ENCODE measurements at places on chromosomes 12 and 14.

DNA sequence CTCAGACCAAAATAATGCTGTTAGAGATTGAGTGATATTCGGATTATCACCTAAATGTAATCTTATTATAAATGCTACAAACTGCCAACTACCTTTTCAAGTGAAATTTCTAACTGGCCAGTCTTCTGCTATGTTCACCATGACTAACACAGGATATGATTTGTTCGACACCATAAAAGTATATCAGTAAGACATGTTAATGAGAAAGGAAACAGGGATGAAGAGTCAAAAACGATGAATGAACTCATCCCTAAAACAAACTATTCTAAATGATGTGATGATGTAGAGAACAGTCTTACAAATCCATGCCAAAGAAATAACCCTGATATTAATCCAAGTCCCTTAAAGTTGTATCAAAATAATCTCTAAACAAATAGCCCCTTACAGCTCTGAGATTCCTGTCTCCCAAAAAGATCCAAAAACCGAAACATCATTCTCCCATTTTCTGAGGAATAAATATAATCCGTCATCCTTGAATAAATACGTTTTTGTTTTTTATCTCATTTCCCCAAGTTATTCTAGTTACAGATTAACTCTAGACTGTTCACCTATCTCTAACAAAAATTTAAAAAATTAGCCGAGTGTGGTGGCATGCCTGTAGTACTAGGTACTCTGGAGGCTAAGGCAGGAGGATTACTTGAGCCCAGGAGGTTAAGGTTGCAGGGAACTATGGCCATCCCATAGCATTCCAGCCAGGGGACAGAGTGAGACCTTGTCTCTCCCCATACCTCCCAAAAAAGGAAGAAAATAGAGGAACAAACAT is 9.1 kb downstream of the SCAF11 start:
- no peak for DNase-seq

DNA sequence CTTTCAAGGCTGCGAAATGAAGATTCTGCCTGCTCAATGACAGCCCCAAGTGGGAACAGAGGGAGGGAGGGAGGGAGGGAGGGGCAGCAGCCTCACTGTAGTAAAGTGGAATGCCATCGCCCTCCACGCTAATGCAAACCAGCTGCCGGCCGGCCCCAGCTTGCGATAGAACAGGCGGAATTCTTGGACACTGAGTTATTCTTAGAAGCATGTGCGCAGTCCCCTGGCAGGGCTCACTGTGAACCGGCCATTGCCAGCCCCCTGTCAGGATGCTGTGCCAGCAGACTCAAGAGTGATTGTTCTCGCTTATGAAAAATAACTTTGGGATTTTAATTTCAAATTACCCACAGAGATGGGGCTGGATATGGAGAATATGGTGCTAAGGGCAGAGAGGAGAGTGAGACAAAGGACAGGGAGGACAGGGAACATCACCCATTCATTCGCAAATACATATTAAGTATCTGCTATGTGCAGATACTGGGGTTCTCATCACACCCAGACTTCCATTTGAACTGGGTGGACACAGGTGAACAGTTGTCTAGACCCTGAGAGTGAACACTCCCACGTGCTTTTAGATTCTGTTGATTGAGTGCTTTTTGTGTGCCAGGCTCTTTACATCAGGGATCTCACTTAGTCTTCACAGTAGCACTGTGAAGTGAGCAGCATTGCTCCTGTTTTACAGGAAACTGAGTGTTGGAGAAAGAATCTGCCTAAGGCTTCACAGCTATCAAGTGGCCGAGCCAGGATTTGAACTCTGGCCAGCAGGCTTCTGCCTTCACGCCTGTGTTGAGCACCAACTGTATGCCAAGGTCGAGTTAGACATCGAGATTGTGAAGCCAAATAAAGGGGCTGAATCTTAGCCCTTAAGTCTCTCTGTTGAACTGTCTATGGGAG is 192.9 kb downstream of the C12orf75 start:
- DNase-seq, result no peak

DNA sequence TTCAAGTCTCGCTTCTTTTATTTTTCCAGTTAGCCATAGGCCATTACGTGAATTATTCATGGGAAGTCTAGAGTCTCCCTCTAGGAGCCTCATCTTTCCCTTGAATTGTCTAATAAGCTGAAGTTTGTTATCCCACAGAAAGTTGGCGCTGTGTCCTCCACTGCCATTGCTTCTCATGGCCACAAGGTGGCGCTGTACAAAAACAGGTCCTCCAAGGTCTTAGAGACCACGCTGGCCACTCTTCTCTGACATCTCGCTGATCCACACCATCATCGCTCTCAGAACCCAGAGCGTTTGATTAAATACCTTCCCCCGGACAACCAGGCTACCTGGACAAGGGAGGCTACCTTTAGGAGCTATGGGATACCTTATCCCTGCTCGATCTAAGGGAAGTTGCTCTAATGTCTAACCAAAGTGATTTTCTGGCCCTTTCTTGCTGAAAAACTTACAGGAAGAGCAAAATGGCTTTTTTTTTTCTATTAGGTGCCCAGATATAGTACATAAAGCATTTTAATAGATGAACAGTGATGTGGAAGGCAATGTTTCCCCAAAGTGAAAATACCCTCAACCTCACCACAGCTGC is 110.0 kb downstream of the CCDC60 start:
- peak; percentile 2 for DNase-seq

DNA sequence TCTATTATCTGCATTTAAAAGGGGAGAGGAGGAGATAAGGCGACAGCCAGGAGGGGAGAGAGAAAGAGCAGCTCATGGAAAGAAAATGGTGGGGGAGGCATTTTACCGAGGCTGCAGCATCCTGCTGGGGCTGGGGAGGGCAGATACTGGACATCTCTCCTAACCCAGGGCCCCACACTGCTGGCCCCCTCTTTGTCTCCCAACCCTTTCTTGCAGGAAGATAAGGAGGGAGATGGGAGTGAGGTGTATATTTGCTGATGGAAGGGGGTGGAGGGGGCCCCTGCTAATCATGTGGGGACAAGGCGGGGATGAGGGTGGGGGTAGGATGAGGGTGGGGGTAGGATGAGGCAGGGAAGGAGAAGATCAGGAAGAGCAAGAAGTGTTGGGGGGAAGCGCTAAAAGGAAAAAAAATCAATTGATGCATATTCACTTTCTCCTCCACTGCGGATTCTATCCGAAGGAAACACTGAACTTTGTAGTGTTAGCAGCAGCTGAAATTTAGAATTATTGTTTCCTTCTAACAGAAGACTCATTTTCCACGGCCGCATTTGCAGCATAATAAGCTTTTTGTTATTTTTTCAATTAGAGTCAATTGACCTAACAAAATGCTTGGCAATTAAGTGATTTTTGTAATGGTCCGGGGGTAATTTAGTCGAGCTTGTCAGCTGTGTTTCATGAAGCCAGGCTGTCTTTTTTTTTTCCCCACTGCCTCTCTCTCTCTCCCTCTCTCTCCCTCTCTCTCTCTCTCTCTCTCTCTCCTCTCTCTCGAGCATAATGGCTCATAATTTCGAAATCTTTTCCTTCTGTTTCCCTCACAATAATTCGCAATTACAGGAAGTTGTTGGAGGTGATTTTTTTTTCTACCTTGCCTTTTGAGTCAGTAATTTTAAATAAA is 1134.6 kb downstream of the BCL11B start:
- DNase-seq, result no peak

- no peak for DNase-seq
Measured at GRCh38 chr12:93526786-93527428, 45.6 kb upstream of the SOCS2 start.

DNA sequence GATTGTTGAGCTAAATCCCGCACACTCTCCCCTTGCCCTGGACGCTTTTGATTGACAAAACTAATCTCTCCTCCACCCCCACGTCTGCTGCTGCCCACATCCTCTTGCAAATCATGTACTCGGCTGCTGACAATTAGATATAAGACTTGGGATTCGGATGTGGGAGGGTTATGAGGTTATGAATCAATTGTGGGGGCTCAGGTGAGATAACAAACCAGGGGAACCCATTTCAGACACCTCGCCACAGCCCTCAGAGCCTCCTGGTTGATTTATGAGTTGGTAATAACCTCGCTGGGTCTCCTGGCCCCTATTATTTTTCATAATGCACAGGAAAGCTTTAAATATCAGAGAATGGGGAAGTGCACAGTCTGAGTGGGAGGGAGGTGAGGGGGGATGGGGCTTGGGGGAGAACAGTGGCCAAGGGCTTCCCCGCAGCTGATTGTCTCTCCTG is 449.9 kb downstream of the DPF3 start:
- DNase-seq, result no peak

DNA sequence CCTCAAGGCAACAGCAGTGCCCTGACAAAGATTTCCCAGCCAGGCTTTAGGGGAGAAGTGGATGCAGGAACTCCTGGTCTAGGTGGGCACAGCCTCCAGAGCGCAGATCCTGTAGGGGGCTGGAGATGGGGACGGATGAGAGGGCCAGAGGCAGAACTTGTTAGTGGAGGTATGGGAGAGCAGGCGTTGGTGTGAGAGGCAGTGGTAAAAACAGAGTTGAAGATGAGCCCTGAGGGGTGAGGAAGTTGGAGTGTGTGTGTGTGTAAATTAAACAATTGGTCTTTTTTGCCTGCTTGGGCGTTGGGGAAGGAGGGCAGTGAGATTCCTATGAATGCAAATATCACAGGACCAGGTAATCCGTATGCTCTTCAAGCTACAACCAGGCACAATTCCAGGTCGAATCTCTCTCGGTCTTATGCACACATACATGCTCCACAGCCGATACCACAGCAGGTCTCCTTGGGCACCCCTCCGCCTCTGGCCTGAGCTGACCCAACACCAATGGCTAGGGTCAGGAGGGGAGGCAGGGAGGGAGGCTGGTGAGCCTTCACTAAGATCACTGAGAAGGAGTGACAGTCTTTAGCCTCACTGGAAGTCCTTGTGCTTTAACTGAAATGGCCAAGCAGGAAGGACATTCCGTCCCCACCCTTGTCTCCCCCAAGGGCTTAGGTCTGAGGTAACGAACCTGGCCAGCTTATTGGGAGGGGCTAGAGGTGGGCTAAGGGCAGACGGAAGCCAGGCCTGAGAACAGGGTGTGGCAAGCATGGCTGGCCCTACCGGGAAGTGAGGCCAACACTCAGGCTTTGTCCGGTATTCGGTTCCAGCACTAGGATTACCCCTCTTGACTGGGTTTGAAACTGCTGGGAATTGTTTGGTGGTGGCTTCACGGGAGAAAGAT is 1.5 kb upstream of the KRT7 start:
- DNase-seq, result no peak

DNA sequence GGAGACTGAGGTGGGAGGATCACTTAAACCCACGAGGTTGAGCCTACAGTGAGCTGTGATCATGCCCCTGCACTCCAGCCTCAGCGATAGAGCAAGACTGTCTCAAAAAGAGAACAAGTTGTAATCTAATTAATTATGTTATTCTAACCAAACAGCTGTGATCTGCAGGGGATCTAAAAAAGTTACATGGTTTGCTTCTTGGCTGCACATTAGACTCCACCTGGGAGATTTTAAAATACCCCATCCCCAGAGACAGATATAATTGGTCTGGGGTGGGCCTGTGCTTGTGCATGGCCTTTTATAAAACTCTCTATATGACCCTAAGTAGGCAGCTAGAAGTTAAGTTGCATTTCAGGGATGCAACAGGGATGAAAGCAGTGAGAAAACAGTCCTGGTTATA is 76.7 kb downstream of the SCAF11 start:
- no peak for DNase-seq

- DNase-seq, result peak; percentile 50
Measured at GRCh38 chr12:13196130-13196921, at the start of gene EMP1. Gene EMP1, plus strand, starts transcription at chr12:13196726. Its CDS starts 14,785 bp downstream, at chr12:13211511.

GRCh38 chr12:95004610-95005009 is 1.1 kb upstream of the NDUFA12 start:
- no peak for DNase-seq

GRCh38 chr14:106378191-106378590 is 851.8 kb downstream of the TMEM121 start:
- no peak for DNase-seq

DNA sequence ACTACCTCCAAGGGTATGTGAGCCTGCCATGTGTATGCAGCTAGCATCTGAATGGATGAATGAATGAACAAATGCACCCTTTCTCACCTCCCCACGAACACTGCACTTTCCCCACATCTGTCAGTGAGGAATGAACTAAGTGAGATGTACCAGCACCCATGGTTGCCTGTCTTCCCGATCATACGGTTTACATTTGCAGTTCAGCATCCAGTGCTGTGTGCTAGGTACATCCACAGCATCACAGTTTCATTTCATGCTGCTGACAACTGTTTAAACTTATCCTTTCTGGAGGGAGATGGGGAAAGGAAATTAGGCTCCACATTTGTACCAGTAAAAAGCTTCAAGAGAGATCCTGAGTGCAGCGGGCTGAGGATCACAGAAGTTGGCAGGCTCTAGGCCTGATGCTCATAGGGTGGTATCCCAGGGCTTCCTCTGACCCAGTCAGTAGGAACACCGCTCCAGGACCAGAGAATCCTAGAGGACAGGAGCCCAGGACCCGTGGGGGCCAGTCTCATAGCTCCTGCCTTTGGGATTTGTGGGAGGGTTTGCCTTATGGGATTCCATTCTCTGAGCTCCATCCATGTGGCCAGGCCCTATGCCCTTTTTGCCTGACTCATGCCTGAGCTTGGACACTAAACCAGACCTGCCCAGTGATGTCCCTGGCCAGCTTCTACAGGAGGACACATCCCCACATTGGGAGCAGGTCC is 294.5 kb downstream of the CACNA1C start:
- no peak for DNase-seq

GRCh38 chr14:104103061-104103445 is 17.6 kb downstream of the ASPG start:
- DNase-seq, result no peak

DNA sequence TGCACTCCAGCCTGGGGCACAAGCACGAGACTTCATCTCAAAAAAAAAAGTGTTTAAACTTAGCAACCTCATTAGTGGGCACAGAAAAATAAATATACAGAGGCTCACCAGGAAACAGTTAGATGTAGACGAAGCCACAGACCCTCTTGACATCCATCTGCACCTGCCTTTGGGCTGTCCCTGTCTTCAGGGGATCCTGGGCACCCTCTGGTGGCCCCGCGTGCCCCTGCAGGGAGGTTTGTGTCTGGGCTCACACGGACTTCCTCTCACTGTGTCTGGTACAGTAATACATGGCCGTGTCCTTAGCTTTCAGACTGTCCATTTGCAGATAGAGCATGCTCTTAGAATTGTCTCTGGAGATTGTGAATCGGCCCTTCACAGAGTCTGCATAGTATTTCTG is 916.5 kb downstream of the TMEM121 start:
- DNase-seq, result peak; percentile 23

DNA sequence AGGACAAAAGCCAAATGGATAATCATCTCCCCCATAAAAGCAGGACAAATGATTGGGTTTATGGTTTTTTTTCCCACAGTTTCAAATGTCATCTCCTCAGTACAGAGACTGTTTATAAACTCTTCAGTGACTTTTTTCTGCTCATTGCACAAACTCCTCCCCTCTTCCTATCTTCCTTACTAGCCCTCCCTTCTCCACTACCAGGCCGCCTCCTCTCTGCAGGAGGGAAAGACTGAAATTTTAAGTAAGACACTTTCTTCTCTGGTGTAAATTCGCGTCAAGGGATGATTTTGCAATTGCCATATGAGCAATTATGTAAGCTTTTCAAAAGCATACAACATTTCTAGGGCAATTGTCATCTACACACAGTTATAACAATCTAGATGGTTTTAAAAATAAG is 37.0 kb downstream of the BTG1 start:
- no peak for DNase-seq
